ENCODE measurements at places on chromosomes 4 and X.

DNA sequence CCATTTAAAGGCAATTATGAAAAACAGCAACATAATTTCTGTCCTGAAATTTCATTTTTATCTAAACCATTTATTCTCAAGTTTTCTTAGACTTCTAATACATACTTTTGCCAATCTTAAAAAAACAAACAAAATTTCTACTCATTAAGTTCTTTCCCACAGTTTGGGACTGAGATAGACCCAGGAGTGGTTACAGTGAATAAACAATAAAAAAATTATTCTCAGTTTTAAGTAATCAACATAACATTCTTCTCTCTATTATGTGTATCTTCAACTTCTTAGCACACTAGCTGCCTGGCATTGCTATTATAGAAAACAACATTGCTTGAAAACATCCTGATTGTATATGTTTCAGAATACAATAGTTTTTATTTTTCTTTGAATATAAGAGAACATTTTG is 532.8 kb downstream of the IL15 start:
- ATAC-seq: no peak

- peak; percentile 33 for ATAC-seq
Observed at GRCh38 chrX:6041630-6042029, 187.0 kb downstream of the NLGN4X start.

- no peak for ATAC-seq
Observed at GRCh38 chrX:77502951-77503525, 55.8 kb downstream of the FGF16 start.

- no peak for ATAC-seq
Observed at GRCh38 chr4:85050736-85051135, 84.2 kb upstream of the WDFY3 start.

- ATAC-seq: no peak
Observed at GRCh38 chr4:67288964-67289363, 256.3 kb downstream of the CENPC start.

GRCh38 chr4:8615921-8616787 is 23.6 kb downstream of the CPZ start:
- ATAC-seq: no peak

DNA sequence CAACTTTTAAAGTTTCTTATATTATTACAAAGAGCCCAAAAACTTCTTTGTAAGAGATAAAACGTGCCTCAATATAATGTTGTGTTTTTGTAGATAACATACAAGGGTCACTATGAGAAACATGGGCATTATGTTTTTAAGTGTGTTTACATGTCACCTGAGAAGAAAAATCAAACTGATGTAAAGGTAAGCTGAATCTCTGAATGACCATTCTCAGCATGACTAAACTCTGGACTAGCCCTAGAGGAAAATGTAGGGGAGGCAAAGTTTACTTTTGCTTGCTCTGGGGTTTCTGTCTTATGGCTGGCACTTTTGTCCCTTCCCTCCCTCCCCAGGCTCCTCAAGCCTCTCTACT is 6.8 kb downstream of the MEPE start:
- ATAC-seq: no peak
